ENCODE measurements at places on chromosomes 6 and 20.
A peak's percentile ranks its signal among the peaks of the same experiment; 100 is the strongest.

- DNase-seq: no peak
Measured at GRCh38 chr6:14511061-14511586, 393.6 kb downstream of the CD83 start.

GRCh38 chr20:59966428-59966827 lies 8.2 kb downstream of the CDH26 start:
- no peak for DNase-seq

DNA sequence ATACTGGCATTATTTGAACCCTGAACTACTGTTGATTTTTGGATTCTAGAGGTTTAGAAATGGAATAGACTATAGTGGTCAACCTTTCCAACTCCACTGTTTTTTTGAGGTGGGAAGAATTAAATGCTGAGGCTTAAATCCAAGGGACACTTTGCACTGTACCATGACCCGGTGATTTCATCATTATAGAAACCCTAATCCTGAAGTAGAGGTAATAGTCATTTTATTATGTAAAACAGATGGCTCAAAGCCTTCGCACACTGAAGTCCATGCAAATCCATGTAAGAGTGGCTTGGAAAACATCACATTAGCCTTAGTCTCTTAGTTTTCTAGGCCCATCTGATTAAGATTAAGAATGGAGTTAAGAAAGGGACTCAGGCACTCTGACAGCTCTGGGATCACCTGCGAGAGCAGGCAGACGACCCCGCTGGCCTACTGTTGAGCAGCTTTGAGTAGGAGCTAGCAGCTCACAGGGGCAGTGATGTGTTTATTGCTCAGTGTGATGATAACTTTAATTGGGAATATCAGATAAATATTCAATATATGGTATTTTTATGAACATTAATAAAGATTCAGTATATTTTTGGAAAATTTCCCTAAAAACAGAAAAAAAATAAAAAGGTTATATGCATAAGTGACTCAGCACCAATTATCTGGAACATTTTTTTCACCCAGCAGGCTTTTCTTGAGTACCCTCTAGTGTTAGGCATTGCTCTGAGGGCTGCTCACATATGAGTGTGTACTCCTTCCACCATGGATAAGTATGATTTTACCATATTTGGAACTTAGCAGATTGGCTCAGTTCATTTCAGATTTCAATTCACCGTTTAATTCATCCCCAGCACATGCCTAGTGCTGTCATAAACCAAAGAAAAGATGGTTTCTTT lies 13.4 kb downstream of the SLX4IP start:
- no peak for DNase-seq

DNA sequence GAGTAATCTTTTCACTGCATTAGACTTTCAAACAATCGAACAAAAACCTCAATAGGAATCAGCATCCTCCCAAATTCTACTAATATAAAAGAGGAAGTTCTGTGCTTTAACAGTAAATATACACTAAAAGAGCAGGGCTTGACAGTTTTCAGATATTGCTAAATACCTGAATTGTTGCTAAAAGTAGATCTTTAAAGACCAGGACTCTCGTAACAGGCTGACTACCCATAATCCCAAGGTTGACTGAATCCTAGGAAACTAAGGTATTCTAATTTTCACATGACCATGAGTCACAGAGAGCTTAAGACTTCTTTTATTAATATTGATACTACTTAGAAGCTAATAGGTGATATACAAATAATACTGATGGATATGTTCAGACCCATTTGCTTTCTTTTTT lies 10.1 kb downstream of the CD164 start:
- DNase-seq: no peak

DNA sequence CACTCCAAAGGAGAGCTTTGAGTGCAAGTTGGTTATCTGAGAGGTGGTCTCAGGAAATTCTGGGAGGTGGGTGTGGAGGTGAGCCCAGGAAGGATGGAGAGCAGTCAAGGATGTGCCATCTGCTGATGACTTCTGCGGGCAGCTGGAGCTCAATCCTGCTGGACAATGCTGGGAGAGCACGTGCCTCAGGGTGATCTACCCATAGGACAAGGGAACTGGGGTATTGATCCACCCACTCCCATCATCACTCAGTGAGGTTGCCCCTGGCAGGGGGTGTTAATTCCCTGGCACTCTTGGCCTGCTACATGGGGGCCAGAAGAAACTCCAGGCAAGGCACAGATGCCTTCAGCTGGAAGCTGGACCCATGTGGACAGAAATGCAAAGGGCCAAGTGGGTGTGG lies 7.1 kb upstream of the ZBP1 start:
- no peak for DNase-seq

GRCh38 chr6:11076540-11076939 lies 17.1 kb upstream of the SMIM13 start:
- no peak for DNase-seq

GRCh38 chr20:55730321-55730720 lies 275.0 kb downstream of the CBLN4 start:
- DNase-seq: no peak

GRCh38 chr20:6909608-6910007 lies 142.1 kb downstream of the BMP2 start:
- no peak for DNase-seq

GRCh38 chr20:33178726-33179125 lies 10.8 kb downstream of the BPIFA2 start:
- no peak for DNase-seq

- DNase-seq: no peak
Measured at GRCh38 chr20:17177341-17177740, 49.5 kb upstream of the PCSK2 start.

DNA sequence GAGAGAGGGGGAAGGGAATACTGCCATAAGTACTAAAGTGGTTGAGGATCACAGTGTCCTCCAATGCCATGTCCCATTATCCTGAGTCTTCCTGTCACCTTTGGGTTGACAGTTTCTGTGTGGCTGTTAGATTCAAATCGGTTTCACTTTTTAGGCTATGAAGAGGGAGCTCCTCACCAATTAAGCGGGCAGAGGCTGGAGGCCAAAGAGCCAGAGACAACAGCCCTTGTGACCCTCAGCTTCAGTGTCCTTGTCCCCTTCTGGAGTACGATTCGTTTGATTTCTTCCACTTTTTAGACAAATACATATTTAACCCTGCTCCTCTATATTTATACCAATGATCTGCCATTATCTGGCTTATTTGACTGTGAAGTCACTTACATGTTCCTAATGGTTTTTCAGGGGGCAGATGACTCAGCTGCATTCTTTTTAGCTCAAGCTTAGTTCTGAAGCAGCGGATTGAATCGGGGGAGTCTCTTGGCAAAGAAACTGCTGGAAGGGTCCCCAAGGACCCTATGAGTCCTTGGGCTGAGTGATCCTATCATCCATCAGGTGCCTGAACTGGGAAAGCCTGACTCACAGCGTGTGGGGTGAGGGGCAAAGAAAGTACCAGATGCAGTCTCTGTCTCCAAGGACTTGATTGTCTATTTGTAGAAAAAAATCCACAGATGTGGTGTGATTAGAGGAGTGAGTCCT lies 18.2 kb downstream of the FERMT1 start:
- DNase-seq: no peak

GRCh38 chr6:144159742-144160141 lies 9.4 kb downstream of the STX11 start:
- no peak for DNase-seq

- no peak for DNase-seq
Measured at GRCh38 chr6:44179072-44179536, 20.5 kb downstream of the CAPN11 start.

- no peak for DNase-seq
Measured at GRCh38 chr6:143652841-143653331, 24.9 kb upstream of the PHACTR2 start.

DNA sequence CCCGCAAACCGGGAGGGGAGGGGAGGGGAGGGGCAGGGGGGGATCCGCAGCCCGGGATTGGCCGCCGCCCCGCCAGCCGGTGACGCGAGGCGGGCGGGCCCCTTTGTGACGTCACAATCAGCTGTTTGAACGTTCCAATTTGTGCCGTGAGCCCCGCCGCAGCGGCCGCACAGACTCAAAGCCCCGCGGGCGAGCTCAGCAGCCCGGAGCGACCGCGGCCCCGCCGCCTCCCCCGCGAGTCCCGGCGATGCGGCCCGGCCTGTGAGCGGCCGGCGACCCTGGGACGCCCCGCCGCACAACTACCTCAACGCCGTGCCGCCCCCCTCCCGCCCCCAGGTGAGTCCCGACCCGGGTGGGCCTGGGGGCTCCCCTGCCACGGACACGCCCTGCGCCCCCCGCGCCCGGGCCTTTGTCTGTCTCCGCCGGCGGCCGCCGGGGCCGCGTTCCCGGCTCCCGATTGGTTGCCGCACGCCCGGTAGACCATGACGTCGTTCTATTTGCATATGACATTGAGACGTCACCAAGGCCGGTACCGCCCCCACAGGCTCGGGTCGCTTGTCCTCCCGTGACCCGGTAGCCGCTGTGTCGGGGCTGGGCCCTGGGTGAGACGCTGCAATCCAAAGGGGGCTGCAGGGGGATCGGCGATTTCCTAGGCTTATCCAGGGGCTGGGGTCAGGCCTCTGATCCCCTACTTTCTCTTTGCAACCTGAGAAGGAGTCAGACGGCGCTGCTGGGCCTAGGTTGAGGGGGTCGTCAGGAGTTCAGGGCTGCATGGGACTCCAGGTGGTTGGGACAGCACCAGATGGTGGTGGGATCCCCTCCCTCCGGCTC lies at the start of gene TP53INP2:
TSS of gene TP53INP2 (plus strand) at position 168 of the 831 bp plus-strand sequence. CDS start 4,396 bp downstream, outside the sequence.
- peak; percentile 91 for DNase-seq

DNA sequence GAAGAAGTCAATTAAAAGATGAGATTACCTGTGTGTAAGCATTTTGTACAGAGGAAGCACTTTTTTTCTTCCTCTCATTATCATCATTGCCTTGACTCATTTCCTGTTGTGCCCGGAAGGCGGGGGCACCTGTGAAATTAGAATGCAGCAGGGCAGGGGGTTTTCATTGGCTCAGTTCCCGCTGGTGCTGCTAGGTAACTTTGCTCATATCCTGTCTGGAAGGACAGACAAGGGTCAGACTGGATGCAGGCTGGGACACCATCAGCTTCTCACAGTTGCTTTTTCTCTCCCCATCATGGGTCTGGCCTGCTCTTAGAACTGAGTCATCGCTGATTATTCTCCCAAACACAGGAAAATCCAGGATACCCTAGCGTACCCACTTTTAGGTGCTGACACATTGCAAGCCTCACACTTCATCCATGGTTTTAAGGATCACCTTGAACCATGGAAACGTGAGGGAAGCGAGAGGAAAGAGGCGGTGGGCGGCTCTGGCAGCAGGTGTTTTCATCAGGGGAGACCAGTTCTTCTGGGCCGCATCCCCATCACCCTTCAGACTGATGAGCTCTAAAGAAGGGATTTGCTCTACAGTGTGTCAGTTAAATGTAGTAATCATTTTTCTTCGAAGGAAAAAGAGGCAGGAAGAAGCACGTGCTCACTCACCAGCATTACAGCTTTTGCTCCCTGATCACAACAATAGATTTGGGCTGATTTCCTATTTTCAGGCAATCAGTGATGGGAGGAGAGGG lies 195.7 kb upstream of the SASH1 start:
- no peak for DNase-seq

DNA sequence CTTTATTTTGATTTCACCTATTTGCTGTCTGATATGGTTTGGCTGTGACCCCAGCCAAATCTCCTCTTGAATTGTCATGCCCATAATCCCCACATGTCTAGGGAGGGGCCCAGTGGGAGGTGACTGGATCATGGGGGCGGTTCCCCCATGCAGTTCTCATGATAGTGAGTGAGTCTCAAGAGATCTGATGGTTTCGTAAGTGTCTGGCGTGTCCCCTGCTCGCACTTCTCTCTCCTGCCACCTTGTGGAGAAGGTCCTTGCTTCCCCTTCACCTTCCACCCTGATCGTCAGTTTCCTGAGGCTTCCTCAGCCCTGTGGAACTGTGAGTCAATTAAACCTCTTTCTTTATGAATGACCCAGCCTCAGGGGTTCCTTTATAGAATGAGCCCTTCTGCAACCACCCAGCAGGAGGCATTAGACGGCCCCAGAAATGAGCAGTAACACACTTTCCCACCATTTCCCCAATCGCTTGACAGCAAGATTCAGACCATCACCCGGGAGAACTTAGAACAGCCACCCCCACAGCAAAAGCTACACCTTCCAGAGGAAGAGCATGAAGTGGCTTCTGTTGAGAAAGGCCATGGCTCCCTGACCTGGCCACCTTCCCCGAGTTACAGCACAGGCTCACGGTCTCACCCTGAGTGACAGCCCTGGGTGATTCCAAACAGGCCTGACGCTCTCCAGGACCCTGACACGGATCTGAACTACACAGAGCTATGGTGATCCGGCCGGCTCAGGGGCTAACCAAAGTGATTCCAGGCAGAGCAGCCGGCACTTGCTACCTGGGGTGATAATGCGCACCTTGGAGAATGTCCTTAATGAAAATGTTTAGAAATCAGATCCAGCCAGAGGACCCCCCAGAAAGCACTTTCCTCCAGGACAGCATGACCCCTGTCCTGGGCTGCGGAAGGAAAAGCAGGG lies 131.2 kb upstream of the CDH4 start:
- DNase-seq: peak; percentile 19

DNA sequence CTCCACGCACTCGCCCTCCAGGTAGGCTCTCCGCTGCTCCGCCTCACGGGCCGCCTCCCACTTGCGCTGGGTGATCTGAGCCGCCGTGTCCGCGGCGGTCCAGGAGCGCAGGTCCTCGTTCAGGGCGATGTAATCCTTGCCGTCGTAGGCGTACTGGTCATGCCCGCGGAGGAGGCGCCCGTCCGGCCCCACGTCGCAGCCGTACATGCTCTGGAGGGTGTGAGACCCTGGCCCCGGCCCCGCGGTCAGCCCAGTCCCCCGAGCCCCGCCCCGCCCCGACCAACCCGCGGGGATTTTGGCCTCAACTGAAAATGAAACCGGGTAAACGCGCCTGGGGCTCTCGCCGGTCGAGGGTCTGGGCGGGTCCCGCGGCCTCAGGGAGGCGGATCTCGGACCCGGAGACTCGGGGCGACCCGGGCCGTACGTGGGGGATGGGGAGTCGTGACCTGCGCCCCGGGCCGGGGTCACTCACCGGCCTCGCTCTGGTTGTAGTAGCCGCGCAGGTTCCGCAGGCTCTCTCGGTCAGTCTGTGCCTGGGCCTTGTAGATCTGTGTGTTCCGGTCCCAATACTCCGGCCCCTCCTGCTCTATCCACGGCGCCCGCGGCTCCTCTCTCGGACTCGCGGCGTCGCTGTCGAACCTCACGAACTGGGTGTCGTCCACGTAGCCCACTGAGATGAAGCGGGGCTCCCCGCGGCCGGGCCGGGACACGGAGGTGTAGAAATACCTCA lies 598 bp downstream of the HLA-B start:
- peak; percentile 52 for DNase-seq

- no peak for DNase-seq
Measured at GRCh38 chr6:132400883-132401617, at the start of gene MOXD1. MOXD1 (minus strand) TSS chr6:132401475; CDS start chr6:132401426, 49 bp downstream.

DNA sequence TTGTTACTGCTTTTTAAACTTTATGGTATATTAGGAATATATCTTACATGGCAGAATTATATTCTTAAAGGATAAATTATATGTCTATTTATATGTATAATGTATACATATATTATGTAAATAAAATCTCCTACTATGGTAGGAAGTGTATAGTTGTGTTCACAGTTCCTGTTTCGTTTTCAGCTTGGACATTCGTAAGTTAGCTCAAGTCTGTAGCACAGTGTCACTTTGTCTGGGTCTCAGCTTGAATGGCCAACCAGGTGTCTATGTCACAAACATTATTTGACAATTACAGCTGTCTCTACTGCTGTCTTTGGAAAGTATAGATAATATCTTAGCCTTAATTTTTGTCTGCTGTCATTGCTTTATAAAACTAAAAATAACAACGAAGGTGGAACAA lies 303.9 kb downstream of the CDKAL1 start:
- DNase-seq: no peak

- no peak for DNase-seq
Measured at GRCh38 chr6:160330619-160331018, 17.6 kb upstream of the SLC22A3 start.

- no peak for DNase-seq
Measured at GRCh38 chr6:142378138-142378875, 76.5 kb downstream of the ADGRG6 start.

- DNase-seq: no peak
Measured at GRCh38 chr6:157848693-157849092, 25.6 kb downstream of the SNX9 start.
